ENCODE measurements at places on chromosomes 16 and 17. TPM values are rescaled to one million over a fixed set of nuclear protein-coding genes. Genes with fewer than 3 reads are reported as not detected.

GRCh38 chr17:7136266-7136877 is 21.8 kb upstream of the ASGR2 start:
- no peak overlapping the region for H3K27ac ChIP-seq
- peaks cover 33% of the 10 kb centered on the region for H3K27me3 ChIP-seq
- H3K36me3 ChIP-seq, result no peaks in the 10 kb centered on the region
- H3K4me3 ChIP-seq, result peak overlapping the region; percentile 32
- H3K4me1 ChIP-seq, result no peaks in the 10 kb centered on the region

The CHST5 gene
- polyA plus RNA-seq, result not detected

The C16orf78 gene
- not detected for polyA plus RNA-seq

GRCh38 chr17:29574732-29575510 is 6.4 kb downstream of the TP53I13 start:
- H3K4me3 ChIP-seq, result no peak overlapping the region
- no peak for DNase-seq
- H3K36me3 ChIP-seq, result peaks cover 5% of the 10 kb centered on the region
- 0 out of 2 replicates have a peak, but pooled peaks cover 8% of the 10 kb centered on the region for H3K4me1 ChIP-seq
- H3K27me3 ChIP-seq, result no peaks in the 10 kb centered on the region
- H3K27ac ChIP-seq, result no peak overlapping the region

DNA sequence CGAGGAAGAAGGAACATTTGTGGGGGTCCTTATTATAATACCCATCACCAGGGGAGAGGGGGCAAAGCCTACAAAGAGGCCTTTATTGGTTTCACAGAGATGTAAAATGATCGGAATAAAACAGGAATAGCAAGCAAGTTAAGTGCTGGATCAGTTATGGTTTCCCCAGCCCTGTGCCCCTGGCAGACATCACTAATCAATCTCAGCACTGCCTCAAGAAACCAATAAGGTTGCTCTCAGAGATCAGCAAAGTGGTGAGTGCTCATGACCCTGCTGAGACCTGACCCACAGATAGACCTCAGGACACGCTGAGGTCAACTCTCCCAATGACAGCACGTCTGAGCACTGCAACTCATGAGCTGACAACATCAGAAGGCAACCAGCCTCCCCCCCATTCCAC is 66.3 kb downstream of the ZNF423 start:
- no peaks in the 10 kb centered on the region for H3K4me1 ChIP-seq
- H3K36me3 ChIP-seq, result no peaks in the 10 kb centered on the region
- DNase-seq, result no peak
- H3K27ac ChIP-seq, result no peak overlapping the region
- no peak overlapping the region for H3K4me3 ChIP-seq
- no peaks in the 10 kb centered on the region for H3K27me3 ChIP-seq

- no peak for DNase-seq
- H3K4me1 ChIP-seq, result no peaks in the 10 kb centered on the region
- H3K27me3 ChIP-seq, result no peaks in the 10 kb centered on the region
- H3K36me3 ChIP-seq, result no peaks in the 10 kb centered on the region
These were observed 583.4 kb upstream of the PSMD7 start for GRCh38 chr16:73713251-73713650.

The PHB1 gene
- polyA plus RNA-seq, result 191 TPM

The TP53TG3B gene
- not detected for polyA plus RNA-seq

GRCh38 chr17:4261452-4261851 is 2.3 kb downstream of the ANKFY1 start:
- no peak for DNase-seq
- H3K4me3 ChIP-seq, result no peak overlapping the region
- H3K36me3 ChIP-seq, result peaks cover 14% of the 10 kb centered on the region
- no peaks in the 10 kb centered on the region for H3K27me3 ChIP-seq

- peaks cover 24% of the 10 kb centered on the region for H3K4me1 ChIP-seq
- H3K27ac ChIP-seq, result peak overlapping the region; percentile 27
- no peaks in the 10 kb centered on the region for H3K27me3 ChIP-seq
These were observed 2.9 kb downstream of the CMTM1 start for GRCh38 chr16:66569131-66569530.

The PRR29 gene
- 0.47 TPM for polyA plus RNA-seq

The CD7 gene
- 0.23 TPM for polyA plus RNA-seq

- peaks cover 37% of the 10 kb centered on the region for H3K4me1 ChIP-seq
- DNase-seq, result peak; percentile 34
- H3K4me3 ChIP-seq, result no peak overlapping the region
- H3K27ac ChIP-seq, result no peak overlapping the region
These were observed 477.9 kb downstream of the SOX9 start for GRCh38 chr17:72598695-72599094.

The SRSF1 gene
- polyA plus RNA-seq, result 130 TPM

GRCh38 chr17:57366558-57367351 is 110.4 kb downstream of the MSI2 start:
- no peak overlapping the region for H3K27ac ChIP-seq
- no peaks in the 10 kb centered on the region for H3K36me3 ChIP-seq
- H3K4me1 ChIP-seq, result peaks cover 18% of the 10 kb centered on the region
- no peaks in the 10 kb centered on the region for H3K27me3 ChIP-seq
- no peak overlapping the region for H3K4me3 ChIP-seq
- DNase-seq, result peak; percentile 12

The FAM171A2 gene
- 0.46 TPM for polyA plus RNA-seq

DNA sequence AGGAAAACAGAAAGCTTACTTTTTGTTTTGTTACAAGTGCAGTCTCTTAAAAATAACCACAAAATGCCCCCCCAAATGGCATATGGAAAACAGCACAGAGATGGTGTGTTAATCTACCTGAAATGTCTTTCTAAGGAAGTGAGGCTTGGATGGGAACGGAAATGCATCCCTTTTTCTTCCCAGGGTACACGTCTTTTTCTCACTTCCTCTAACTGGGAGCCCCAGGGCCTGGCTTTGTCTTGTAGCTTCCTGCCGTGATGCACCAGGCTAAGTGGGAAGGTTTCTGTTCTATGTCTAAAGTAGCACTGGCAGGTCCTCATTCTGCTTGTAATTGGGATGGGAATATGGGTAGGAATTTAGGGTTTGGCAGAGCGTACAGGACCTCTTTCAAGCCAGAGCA is 52.5 kb upstream of the CACNG3 start:
- H3K27me3 ChIP-seq, result no peaks in the 10 kb centered on the region
- no peak overlapping the region for H3K4me3 ChIP-seq
- H3K36me3 ChIP-seq, result no peaks in the 10 kb centered on the region
- no peak for DNase-seq

The HSF4 gene
- polyA plus RNA-seq, result 1.8 TPM

DNA sequence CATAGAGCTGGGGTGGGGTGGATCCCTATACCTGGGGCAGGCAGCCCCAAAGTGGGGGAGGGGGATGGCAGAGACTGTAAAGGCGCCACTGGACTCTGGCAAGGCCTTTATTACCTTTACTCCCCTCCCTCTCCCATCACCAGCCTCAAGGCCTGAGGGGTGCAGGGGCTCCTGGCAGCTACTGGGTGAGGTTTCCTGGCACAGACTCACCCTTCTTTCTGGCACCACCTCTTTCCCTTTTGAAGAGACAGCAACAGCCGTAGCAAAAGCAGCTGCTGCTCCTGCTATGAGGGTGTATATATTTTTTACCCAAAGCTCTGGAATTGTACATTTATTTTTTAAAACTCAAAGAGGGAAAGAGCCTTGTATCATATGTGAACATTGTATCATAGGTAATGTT is 17.6 kb downstream of the RAPGEFL1 start:
- H3K4me3 ChIP-seq, result no peak overlapping the region
- H3K36me3 ChIP-seq, result no peaks in the 10 kb centered on the region
- DNase-seq, result no peak
- H3K27ac ChIP-seq, result no peak overlapping the region

The PIK3R5 gene
- polyA plus RNA-seq, result not detected

GRCh38 chr16:55565086-55565485 is 1.4 kb upstream of the CAPNS2 start:
- no peaks in the 10 kb centered on the region for H3K27me3 ChIP-seq
- no peak for DNase-seq
- H3K27ac ChIP-seq, result no peak overlapping the region
- no peaks in the 10 kb centered on the region for H3K36me3 ChIP-seq
- peaks cover 50% of the 10 kb centered on the region for H3K4me1 ChIP-seq
- no peak overlapping the region for H3K4me3 ChIP-seq

DNA sequence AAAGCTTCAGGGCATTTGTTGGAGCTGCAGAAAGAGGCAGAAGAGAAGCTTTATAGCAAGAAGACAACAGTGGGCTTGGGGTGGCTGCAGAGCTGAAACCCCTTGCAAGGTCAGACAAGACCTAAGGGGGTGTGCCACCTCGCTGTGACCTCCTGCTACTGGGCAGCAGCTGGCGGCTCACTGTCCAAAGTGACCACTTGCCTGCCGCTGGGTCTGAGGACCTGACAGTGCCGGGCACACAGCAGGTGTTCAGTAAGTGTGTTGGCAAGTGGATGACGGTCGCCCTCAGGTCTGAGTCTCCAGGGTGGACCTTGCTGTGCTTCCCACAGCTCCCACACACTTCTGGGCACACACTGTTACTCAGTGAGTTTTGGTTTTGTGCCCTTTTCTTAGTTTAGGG is 336.5 kb downstream of the C16orf95 start:
- H3K36me3 ChIP-seq, result no peaks in the 10 kb centered on the region
- H3K27ac ChIP-seq, result no peak overlapping the region
- no peak overlapping the region for H3K4me3 ChIP-seq
- H3K4me1 ChIP-seq, result no peaks in the 10 kb centered on the region

- no peak for DNase-seq
- H3K27ac ChIP-seq, result no peak overlapping the region
- H3K4me3 ChIP-seq, result no peak overlapping the region
- no peaks in the 10 kb centered on the region for H3K27me3 ChIP-seq
- no peaks in the 10 kb centered on the region for H3K36me3 ChIP-seq
These were observed 26.7 kb upstream of the LCMT1 start for GRCh38 chr16:25084797-25085196.

- no peaks in the 10 kb centered on the region for H3K36me3 ChIP-seq
- DNase-seq, result no peak
- H3K4me3 ChIP-seq, result no peak overlapping the region
- no peak overlapping the region for H3K27ac ChIP-seq
- no peaks in the 10 kb centered on the region for H3K4me1 ChIP-seq
These were observed 14.1 kb upstream of the MAPK3 start for GRCh38 chr16:30136971-30137605.

The IRX6 gene
- not detected for polyA plus RNA-seq

GRCh38 chr16:49747654-49748053 is 108.3 kb downstream of the ZNF423 start:
- no peak for DNase-seq
- H3K36me3 ChIP-seq, result no peaks in the 10 kb centered on the region
- no peaks in the 10 kb centered on the region for H3K27me3 ChIP-seq
- H3K27ac ChIP-seq, result no peak overlapping the region
- H3K4me3 ChIP-seq, result no peak overlapping the region
- H3K4me1 ChIP-seq, result no peaks in the 10 kb centered on the region

DNA sequence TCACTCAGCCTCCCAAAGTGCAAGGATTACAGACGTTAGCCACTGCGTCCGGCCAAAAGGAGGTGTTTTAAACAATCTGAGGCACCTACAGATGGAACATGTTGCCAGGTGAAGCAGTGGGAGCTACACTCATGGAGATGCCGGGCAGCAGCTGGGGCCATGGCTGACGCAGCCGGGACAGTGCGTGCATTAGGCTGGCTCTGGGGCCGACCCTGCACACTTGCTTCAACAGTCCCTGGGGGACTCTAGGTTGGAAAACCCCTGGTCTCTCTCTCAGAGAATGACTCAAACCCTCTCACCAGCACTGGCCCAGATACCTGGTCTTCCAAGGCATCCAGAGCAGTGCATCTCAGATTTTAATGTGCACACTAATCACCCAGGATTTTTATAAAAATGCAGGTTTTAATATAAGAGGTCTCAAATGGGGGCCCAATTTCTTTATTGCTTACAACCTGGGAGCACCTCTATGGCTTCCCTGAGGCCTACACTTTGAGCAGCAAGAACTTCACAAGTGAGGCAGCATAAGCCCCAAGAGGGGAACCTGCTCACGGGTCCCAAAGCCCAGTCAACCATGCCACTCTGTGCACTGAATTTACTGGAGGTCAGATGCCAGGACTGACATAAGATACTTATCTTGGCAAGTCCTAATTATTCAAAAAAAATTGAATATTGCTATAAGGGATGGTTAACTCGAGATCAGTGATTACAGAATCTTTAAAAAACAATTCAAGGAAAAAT is 70.8 kb upstream of the TRAP1 start:
- no peaks in the 10 kb centered on the region for H3K27me3 ChIP-seq
- no peaks in the 10 kb centered on the region for H3K4me1 ChIP-seq
- DNase-seq, result no peak

The KCNAB3 gene
- polyA plus RNA-seq, result 0.08 TPM

DNA sequence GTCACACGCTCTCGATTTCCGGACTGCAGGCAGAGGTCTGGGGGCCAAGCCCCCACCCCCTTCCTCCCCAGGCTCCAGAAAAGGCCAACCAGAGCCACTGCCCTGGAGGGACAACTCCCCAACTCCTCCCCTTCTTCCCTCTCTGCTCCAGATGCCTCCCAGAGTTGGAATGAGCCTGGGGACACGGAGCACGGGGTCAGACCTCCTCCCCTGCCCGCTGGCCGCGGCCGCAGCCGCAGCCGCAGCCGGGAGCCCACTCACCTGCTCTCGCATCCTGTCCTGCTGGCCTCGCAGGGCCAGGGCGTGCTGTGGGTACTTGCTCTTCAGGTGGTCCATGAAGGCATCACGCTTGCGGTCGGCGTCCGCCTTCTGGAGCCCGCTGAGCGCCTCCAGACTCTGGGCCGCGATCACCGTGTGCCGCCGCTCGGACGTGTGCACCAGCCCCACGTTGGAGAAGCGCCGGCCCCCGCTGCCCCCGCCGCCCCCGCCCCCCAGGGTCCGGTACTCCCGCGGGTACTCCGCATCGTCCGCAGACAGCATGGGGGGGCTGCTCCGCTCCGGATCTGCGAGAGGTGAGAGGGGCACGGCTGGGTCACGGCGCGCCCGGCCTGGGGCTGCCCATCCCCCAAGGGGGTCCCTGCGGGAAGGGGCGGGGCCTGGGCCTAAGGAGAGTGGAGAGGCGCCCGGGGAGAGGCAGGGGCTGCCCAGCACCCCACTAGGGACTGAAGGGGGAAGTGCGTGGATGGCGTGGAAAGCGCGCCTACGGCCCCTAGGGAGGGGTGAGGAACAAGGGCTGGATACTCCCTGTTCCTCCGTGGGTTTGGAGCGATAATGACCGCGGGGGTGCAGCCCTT is 27.3 kb downstream of the SRCIN1 start:
- H3K27me3 ChIP-seq, result peaks cover 19% of the 10 kb centered on the region
- no peaks in the 10 kb centered on the region for H3K36me3 ChIP-seq
- no peak for DNase-seq
- no peak overlapping the region for H3K4me3 ChIP-seq

The VTN gene
- polyA plus RNA-seq, result 0.34 TPM

The MT4 gene
- not detected for polyA plus RNA-seq

The EVPLL gene
- polyA plus RNA-seq, result not detected

GRCh38 chr16:65445313-65446260 is 323.7 kb upstream of the CDH11 start:
- H3K27me3 ChIP-seq, result no peaks in the 10 kb centered on the region
- peaks cover 17% of the 10 kb centered on the region for H3K4me1 ChIP-seq
- no peak overlapping the region for H3K4me3 ChIP-seq
- no peak overlapping the region for H3K27ac ChIP-seq

- no peak for DNase-seq
- no peaks in the 10 kb centered on the region for H3K36me3 ChIP-seq
- no peak overlapping the region for H3K27ac ChIP-seq
- no peak overlapping the region for H3K4me3 ChIP-seq
These were observed 19.0 kb upstream of the GNG13 start for GRCh38 chr16:819336-820043.

The HSD11B2 gene
- 0.19 TPM for polyA plus RNA-seq

GRCh38 chr17:32393904-32394303 is 43.9 kb downstream of the ZNF207 start:
- H3K27ac ChIP-seq, result no peak overlapping the region
- H3K4me3 ChIP-seq, result no peak overlapping the region
- DNase-seq, result no peak
- H3K36me3 ChIP-seq, result no peaks in the 10 kb centered on the region
- H3K4me1 ChIP-seq, result no peaks in the 10 kb centered on the region

GRCh38 chr16:66335704-66336329 is 30.7 kb upstream of the CDH5 start:
- no peak overlapping the region for H3K4me3 ChIP-seq
- H3K4me1 ChIP-seq, result no peaks in the 10 kb centered on the region
- no peak overlapping the region for H3K27ac ChIP-seq
- DNase-seq, result no peak
- H3K27me3 ChIP-seq, result peaks cover 33% of the 10 kb centered on the region
- H3K36me3 ChIP-seq, result no peaks in the 10 kb centered on the region
